ENCODE measurements at places on chromosomes 6 and 20. TPM values are rescaled to one million over a fixed set of nuclear protein-coding genes. Genes with fewer than 3 reads are reported as not detected.

DNA sequence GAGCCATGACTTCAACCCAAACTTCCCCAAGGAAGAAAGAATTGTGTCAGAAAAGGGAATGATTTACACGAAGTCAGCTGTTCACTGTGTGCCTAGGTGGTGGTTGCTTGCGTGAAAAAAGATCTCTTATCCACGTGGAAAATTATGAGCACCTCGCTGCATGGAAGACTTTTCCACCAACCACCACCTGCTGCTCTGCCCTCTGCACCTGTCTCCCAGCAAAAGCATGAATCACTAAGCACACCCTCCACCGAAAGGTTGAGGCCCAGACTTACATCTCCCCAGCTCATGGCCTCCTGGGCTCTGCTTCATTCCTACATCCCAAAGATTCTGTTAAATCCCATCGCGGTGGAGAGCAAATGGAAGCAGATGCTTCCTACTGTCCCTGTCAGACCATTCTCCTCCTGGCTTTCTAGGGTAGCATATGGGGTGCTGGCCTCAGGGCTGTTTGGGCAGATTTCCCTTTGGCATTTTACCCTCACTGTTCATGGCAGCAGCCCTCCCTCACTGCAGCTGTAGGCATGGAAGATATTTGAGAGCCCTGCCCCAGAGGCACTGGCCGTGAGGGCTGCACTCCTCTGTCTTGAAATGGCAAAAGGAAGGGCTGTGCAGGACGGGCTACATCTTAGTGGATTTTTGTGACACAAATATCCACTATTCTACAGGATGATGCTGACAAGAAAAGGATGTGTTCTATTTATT, 37.6 kb upstream of the CST5 start:
- DNase-seq, result no peak
- H3K27me3 ChIP-seq, result no peaks in the 10 kb centered on the region
- H3K4me1 ChIP-seq, result peaks cover 8% of the 10 kb centered on the region
- no peak overlapping the region for H3K4me3 ChIP-seq

GRCh38 chr20:3616250-3616649, 46.9 kb downstream of the GFRA4 start:
- peak; percentile 34 for DNase-seq
- H3K27me3 ChIP-seq, result no peaks in the 10 kb centered on the region
- H3K27ac ChIP-seq, result no peak overlapping the region
- H3K4me3 ChIP-seq, result no peak overlapping the region
- no peaks in the 10 kb centered on the region for H3K36me3 ChIP-seq

Gene UNC5CL
- 58.3 TPM for total RNA-seq

DNA sequence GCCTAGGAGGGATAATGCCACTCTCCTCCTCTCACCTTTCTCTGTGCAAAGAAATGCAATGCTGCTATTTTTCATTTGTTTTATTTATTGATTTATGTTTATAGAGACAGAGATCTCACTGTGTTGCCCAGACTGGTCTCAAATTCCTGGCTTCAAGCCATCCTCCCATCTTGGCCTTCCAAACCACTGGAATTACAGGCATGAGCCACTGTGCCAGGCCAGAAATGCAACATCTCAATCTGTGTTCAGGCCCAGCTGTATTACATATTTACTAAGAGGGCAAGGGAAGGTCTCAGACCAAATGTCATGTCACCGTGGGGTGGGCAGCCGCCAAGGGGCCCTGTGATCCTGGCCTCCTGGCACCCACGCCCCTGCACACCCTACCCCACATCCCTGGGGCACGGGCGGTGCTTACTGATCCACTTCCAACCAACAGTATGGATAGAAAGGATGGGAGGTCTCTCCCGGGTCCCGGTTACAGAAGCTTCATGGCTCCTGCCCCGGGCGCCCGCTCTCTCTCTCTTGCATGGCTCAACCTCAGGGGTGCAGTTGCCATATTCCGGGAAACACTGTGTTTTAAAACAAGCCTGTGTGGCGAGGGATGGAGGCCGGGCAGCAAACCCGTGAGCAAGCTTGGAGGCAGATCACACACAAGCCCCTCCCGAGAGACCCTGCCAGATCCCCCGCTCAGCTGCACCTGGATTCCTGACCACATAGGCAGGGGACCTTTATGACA, 111.8 kb downstream of the AGPAT4 start:
- no peaks in the 10 kb centered on the region for H3K4me1 ChIP-seq
- no peak overlapping the region for H3K27ac ChIP-seq
- DNase-seq, result no peak
- H3K36me3 ChIP-seq, result no peaks in the 10 kb centered on the region
- no peak overlapping the region for H3K4me3 ChIP-seq

Gene HS3ST5
- not detected for total RNA-seq

Data from stomach (tissue), 19 donors.